Urinary bladder (tissue), 4 donors: ENCODE measurements at places on chromosomes 3 and 15. TPM values are rescaled to one million over a fixed set of nuclear protein-coding genes. Genes with fewer than 3 reads are reported as not detected.

GRCh38 chr3:3666664-3667063 is 132.6 kb upstream of the LRRN1 start:
- DNase-seq, result no peak

- no peak for DNase-seq
Observed at GRCh38 chr3:186772281-186772694, 11.1 kb upstream of the EIF4A2 start.

COL6A6 gene
- polyA plus RNA-seq, result 0.04 TPM

- DNase-seq, result no peak
Observed at GRCh38 chr3:171175741-171176234, 149.3 kb upstream of the SLC2A2 start.

- DNase-seq, result no peak
Observed at GRCh38 chr3:153180860-153181372, 18.9 kb downstream of the RAP2B start.

GRCh38 chr15:78070049-78070700 is 7.3 kb downstream of the TBC1D2B start:
- DNase-seq, result no peak

DNA sequence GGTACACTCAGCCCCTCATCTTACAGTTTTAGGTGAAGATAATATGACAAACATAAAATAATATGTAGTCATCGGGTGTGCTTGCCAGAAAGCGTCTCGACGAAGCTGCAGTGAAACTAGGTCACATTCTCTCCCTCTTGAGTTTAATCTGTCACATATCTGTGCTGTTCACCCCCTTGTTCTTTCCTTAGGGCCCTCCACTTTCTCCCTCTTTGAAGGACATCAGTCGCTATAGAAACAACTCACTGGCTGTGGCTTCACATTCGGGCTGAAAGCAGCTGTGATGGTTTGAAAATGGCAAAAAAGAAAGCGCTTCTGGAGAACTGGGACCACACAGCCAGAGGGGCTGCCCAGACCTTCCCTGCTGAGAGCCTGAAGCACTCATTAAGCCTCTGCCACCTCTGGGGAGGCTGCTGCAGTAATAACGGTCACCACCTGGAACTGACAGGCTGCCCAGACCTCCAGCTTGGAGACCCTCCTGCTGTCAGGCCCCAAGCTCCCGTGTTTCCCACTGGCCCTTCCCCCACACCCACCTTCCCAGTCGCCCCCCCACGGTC is 50.3 kb downstream of the ABTB1 start:
- no peak for DNase-seq

SLC51A gene
- 0.23 TPM for polyA plus RNA-seq

POPDC2 gene
- polyA plus RNA-seq, result 65.7 TPM

DNA sequence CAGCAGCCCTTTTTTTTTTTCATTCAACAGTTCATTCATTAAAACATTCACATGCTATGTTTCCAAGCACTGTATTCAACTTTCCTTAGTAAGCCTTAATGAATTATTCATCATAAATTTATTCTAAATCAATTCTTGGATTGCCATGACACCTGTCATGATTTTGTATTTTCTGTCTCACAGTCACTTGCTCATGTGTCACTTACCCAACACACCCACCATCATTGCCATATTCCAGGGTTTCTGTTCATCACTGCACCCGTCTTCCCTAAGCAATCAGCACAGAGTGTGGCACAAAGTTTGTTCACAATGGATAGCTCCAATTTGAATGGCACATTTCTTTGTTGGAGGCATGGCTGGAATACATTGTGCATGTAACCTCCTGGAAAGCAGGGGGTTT is 27.2 kb downstream of the CPNE4 start:
- DNase-seq, result no peak

- no peak for DNase-seq
Observed at GRCh38 chr3:112539825-112540650, 21.7 kb downstream of the ATG3 start.

DNA sequence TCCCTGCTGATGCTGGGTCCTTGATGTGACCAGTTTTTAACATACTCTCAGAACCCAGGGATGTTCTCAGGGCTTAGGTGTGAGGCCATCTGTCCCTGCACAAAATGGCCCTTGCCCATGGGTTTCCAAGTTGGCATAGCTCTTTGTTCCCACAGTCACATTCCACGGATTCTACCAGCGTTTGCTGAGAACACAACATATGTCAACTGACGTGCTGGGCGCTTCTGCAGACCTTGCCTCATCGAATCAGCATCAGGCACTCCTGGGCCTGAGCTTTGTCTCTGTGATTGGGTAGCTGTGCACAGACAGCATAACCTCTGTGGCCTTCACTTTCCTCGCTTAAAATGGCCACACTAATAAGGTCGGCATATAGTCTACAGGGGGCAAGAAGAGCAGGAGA is 69.0 kb downstream of the MGLL start:
- DNase-seq, result no peak

DNA sequence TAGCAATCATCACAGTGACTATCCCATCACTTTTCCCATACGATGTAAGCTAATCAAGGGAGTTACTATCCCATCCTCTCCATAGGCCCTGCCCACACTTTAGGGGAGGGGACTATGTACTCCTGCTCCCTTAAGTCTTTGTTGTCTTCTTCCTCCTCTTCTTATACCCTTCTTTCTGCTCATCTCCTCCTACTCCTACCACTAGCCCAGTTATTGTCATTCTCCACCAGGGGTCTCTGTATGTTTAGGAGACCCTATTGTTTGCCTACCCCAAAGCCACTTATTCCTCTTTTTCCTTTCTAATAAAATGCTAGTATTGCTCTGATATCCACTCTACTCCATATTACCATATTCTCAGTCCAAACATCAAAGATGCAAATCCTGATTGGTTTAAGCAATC is 27.8 kb downstream of the STAC start:
- no peak for DNase-seq

ARHGAP11A gene
- polyA plus RNA-seq, result 1.5 TPM

DNA sequence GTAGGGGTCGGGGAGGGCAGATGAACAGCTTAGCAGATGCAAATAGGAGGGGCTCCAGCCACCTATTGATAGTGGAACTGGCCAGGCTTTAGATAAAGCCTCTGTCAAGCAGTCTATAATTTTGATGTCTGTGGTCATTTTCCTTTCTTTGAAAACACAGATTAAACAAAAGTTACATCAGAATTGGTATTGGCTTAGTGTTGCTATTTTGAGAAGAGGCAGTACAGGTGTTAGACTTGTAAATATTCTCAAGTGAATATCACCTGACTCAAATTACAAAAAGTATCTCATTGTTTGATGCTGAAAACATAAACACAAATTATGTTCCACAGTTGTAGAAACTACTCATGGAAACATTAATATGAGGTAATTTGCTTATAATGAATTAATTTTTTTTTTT is 18.1 kb downstream of the GHRL start:
- no peak for DNase-seq

AGTR1 gene
- polyA plus RNA-seq, result 24.8 TPM

UACA gene
- 12.8 TPM for polyA plus RNA-seq

GRCh38 chr15:28913171-28913765 is 27.5 kb downstream of the APBA2 start:
- no peak for DNase-seq

POC1A gene
- polyA plus RNA-seq, result 2.5 TPM

CELF6 gene
- 3.0 TPM for polyA plus RNA-seq

GLDN gene
- polyA plus RNA-seq, result 1.5 TPM

- no peak for DNase-seq
Observed at GRCh38 chr15:41905036-41905793, 11.4 kb upstream of the SPTBN5 start.

DNA sequence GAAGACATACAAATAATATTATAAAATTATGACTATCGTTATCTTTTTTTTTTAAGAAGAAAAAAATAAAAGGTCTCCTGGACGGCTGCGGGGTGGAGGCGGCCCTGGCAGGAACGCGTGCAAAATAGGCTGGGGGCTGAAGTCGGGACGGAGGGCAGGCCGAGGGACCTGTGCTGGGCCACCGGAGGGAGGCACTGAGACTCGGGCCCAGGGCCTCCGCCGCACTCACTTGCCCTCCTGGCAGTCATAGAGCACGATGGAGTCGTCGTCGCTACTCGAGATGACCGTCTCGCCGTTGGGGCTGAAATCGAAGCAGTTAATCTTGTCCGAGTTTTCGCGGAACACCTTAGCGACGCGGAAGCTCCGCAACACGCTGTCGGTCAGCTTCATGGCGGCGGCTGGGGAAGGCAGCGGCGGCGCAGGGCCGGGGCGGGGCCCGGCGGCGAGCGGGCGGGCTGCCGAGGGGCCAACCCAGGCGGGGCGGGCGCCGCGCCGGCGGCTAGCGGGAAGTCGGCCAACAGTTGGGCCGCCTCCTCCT is 408 bp downstream of the WDR82 start:
- DNase-seq, result no peak

ZNF662 gene
- polyA plus RNA-seq, result 5.1 TPM

GRCh38 chr15:63983061-63983711 is 63.1 kb downstream of the DAPK2 start:
- no peak for DNase-seq

AADAC gene
- polyA plus RNA-seq, result 0.94 TPM

DNA sequence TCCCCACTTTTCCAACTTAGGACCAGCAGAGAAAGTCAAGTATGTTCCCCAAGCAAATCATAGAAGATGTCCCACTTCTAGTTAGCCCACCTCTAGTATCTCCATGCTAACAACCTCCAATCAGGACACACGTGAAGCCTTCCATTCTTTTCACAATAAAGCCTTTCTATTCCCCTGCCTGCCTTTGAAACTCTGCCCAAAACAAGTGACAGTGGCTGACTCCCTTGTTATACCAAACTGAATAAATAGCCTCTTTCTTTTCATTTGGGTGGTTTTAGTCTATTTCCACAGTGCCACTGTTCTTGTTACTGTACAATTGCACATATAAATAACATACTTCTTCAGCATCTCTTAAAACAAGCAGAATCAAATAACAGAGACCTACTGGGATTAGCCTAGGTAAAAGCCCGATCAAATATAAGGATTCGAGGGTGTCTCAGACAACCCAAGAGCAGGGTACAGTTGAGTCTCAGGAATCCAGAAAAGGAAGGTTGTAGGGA is 118.0 kb upstream of the NPHP3 start:
- DNase-seq, result no peak

- no peak for DNase-seq
Observed at GRCh38 chr3:17847156-17847555, 104.7 kb upstream of the TBC1D5 start.

DNA sequence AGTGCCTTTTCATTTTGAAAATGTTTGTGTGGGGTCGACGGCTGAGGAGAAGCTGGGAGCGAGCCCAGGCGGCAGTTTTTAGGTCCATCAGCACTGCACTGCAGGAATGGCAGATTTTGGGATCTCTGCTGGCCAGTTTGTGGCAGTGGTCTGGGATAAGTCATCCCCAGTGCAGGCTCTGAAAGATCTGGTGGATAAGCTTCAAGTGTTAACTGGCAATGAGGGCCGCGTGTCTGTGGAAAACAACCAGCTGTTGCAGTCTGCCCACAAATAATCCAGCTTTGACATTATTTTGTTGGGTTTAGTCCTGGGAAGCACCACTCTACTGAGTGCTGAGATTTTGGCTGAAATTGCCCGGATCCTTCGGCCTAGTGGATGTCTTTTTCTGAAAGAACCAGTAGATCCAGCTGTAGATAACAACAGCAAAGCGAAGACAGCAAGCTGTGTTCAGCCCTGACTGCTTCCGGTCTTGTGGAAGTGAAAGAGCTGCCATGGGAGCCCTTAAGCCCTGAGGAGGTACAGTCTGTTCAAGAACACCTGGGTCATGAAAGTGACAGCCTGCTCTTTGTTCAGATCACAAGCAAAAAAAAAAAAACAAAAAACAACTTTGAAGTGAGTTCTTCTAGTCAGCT is 13.1 kb upstream of the ANP32A start:
- no peak for DNase-seq

- no peak for DNase-seq
Observed at GRCh38 chr3:16350597-16351318, 85.7 kb downstream of the OXNAD1 start.

- DNase-seq, result no peak
Observed at GRCh38 chr3:46546896-46547440, 19.1 kb downstream of the LRRC2 start.

- DNase-seq, result no peak
Observed at GRCh38 chr3:64063207-64063982, 40.1 kb upstream of the PSMD6 start.
